ENCODE measurements at places on chromosomes 12 and 14.

DNA sequence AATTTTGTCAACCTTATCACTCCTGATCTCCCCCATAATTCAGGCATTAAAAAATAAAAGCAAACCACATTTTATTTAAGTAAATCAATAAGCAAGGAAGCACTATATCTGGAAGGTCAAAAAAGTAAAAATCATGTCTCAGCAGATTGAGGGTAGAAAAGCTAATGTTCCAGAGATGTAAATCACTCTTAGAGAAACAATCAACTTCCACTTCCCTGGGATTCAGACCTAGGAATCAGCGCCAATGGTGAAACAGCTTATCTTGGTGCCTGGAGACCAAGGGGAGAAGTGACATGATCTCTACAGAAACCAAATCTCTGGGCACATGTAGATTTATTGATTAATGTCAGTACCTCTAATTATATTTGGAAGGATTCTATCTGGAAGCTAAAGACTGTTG lies 10.9 kb upstream of the SNX6 start:
- DNase-seq = no peak

- DNase-seq = no peak
Observed at GRCh38 chr12:66903782-66904396, 225.0 kb upstream of the GRIP1 start.

- no peak for DNase-seq
Observed at GRCh38 chr14:100571837-100572236, 15.4 kb downstream of the BEGAIN start.

DNA sequence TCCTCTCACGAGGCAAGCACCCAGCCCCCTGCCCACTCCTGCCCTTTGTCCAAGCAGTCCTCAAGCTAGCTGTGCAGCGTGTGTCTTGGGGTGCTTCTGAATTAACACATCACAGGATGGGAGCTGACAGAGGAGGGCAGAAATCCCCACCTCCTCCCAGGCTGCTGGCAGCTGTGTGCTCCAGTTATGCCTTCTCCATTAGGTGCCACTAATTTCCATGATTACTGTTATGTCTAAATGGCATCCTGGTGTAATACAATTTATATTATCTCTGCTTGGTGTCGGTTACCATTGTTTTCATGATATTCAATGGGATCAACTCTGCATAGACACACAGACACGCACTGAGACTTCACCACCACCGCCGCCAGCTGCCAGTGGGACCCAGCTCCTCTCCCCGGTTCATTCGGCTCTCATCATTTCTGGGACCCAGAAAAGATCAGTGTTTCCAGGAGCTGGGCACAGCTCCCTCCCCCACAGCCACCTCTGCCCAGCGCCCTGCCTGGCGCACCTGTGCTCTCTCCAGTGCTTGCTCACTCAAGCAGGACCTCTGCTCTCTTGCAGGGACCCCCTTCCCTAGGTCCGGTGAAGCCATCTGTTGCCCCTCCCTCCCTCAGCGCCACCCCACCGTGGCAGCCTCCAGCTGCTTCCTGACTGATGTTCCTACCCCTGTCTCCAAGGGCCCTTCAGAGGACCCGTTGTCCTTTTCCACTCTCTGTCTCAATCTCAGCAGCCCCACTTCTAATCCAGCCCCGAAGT lies 167.5 kb upstream of the FKBP4 start:
- no peak for DNase-seq

- no peak for DNase-seq
Observed at GRCh38 chr12:7756993-7757392, 8.0 kb upstream of the NANOGNB start.

- no peak for DNase-seq
Observed at GRCh38 chr14:49527221-49527620, 59.0 kb downstream of the RPS29 start.

GRCh38 chr12:93616584-93617101 lies 44.2 kb downstream of the SOCS2 start:
- DNase-seq = no peak

DNA sequence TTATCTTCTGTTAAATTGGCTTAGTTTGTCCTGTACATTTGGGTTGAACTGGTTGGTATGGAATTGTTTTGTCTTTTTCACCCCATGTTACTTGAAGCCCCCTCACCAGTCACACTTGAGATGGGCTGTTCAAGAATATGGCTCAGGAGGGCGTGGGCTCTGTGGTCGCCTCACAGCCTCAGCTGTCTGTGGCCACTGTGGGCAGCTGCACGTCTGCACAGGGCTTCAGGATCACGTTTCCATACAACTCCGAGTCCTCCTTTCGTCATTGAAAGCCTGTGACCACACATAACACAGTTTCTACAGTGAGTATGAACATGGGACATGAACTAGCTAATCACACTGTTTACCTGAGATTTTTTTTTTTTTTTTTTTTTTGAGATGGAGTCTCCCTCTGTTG lies 81.3 kb downstream of the MOK start:
- no peak for DNase-seq

DNA sequence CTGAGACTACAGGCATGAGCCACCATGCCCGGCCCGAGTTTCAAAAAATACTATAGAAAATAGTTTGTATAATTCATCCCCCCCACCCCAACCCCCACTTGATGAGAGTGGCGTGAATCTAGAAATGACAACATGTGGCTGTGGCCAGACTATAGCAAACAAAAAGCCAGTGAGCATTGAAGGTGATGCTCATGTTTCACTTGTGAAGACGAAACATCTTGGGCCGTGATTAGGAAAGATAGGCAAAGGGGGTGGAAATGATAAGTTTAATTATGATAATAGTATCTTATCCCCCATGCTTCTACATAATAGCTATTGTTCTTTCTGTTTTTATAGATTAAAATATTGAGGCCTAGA lies 8.5 kb downstream of the BORCS5 start:
- no peak for DNase-seq

DNA sequence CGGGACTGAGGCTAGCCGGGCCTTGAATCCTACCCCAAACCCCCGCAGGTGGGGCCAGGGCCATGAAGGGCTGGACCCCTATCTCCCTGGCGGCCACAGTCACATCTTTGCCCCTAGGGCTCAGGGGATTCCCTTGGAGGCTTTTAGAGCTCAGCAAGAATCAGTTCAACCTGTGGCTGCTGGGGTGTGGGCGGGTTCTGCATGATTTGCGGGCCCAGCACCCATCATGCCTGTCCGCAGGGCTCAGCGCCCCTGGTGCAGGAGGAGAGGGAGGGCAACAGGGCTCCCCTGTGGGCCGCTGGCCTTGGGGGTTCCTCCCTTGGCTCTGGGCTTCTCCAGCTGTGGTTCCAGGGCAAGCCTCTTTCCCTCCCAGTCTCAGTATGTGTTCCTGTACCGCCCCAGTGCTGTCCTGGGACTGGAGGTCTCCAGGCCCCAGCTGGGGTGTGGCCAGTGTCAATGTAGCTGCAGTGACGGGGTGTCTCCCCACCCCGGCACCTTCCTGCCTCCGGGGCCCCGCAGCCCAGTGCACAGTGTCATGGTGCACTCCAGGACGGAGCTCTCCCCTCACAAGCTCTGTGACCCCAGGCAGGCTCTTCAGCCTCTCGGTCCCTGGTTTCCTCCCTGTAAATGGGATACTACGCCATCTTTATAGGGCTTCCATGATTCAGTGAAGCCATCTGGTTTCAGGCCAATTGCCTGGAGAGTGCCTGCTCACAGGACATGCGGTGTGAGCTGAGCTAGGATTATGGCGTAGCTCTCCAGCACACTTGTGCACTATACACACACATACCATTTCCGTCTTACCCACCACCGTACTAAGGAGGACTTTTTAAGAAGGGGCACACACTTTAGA lies 9.9 kb upstream of the LBHD2 start:
- no peak for DNase-seq

GRCh38 chr14:100100032-100100703 lies 34.9 kb downstream of the EVL start:
- DNase-seq = no peak

GRCh38 chr12:41402801-41403200 lies 214.7 kb downstream of the PDZRN4 start:
- DNase-seq = no peak

All from HTR-8/SVneo (cell line).